ENCODE measurements at places on chromosomes 13 and 19.

- no peak for DNase-seq
These were observed 819.9 kb downstream of the OLFM4 start for GRCh38 chr13:53848366-53848961.

GRCh38 chr19:41532526-41532925, 43.4 kb upstream of the CEACAM21 start:
- DNase-seq = no peak

DNA sequence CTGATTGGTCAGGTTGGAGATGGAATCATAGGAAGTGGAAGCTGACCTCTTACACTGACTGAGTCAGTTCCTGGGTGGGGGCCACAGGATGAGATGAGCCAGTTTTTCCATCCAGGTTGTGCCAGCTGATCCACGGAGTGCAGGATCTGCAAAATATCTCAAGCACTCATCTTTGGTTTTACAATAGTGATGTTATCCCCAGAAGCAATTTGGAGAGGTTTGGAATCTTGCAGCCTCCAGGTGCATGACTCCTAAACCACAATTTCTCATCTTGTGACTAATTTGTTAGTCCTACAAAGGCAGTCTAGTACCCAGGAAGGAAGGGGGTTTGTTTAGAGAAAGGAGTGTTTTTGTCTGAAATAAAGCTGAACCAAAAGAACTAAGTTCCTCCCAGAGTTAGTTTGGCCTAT, 212.8 kb downstream of the SLITRK6 start:
- DNase-seq = no peak

DNA sequence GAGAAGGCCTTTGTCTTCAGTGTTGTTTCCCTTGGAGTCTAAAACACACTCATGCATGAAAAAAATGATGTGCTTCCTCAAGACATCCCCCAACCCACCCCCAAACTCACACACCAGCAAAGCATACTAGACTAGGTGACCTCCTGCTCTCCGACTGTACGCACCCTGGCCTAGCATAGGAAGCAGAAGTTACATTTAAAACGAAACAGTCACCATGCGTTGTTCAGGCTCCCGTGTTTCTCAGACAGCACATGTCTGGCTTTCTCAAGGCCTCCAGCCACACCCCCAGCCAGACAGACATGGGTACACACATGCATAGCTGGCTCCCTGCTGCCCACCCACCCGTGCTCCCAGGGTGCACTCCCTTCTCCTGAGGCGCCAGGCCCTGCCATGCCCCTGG, 28.7 kb upstream of the C1QTNF9 start:
- DNase-seq = no peak

Measured in NT2/D1 (cell line).